Activated naive CD4-positive, alpha-beta T cell (primary cell): ENCODE measurements at places on chromosomes 6 and 20.

DNA sequence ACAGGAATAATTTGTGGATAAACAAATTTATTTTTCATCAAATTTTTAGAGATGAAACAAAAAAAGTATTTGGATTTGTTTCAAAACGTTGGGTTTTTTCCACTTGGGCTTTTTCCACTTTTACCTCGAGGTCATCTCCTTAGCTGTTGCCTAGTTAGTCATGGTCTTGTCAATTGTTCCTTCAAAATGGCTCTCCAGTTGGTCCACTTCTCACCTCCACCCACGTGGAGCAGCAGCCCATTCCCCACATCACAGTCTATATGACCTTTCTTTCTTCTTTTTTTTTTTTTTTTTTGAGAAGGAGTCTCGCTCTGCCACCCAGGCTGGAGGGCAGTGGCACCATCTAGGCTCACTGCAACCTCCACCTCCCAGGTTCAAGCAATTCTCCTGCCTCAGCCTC lies 6.7 kb upstream of the SLC4A11 start:
- DNase-seq: no peak

- no peak for DNase-seq
Measured at GRCh38 chr6:2877057-2877882, 25.8 kb downstream of the SERPINB9 start.

DNA sequence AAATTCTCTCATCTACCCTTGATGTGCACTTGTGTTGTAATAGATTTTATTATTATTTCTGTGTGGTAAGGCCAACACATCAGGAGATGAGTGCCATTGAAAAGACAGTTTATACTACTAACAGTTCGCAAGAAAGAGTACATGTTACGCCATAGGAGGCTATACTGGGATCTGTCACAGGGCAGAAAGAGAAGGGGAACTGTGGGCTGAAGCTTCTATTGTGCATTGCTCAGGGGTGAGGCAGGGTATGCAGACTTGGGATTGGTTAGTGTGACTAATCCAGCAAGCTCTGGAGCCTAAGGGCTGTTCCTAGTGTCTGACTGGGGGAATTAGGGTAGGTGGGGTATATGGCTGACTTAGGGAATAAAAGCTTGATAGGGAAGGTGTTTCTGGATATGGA lies 50.9 kb downstream of the GPR63 start:
- DNase-seq: no peak

- DNase-seq: no peak
Measured at GRCh38 chr6:53793318-53794136, 1.3 kb upstream of the LRRC1 start.

GRCh38 chr6:105902401-105903031 lies 183.6 kb upstream of the PRDM1 start:
- no peak for DNase-seq
